HEK293T (cell line): ENCODE measurements at places on chromosomes 3 and 15.

DNA sequence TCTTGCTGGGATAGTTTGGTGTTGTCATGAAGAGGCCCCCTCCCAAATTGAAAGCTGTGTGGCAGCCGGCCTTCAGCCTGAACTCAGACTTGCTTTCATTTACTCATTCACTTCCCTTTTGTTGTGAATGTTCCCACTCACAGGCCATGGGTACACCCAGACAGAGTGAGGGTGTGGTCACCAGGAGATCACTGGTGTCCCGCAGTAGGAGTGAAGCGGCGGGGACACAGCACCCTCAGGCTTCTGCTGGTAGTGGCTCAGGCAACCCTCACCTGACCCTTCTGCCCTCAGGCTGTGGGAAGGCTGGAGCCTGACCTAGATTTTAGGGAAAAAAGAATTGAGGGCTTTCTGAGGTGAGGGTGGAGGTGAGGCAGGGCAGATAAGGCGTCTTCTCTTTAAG lies 244.4 kb downstream of the SOX2 start:
- no peak for DNase-seq

DNA sequence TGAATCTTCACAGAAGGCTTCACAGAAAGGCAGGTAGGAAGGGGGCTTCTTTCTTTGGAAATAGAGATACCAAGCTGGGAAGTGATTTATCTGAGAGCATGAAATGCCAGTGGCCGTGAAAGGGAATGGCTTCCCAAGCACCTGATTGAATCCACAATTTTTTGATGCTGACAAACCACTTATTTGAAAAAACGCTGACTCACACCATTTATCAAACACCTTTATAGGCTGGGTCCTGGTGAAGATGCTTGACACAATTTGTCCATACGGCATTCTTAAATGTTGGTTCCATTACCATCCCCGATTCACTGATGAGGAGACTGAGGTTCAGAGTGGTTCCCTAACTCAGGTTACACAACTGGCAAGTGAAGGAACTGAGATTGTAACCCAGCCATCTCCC lies 64.1 kb upstream of the POMGNT2 start:
- no peak for DNase-seq

GRCh38 chr15:88708655-88709054 lies 69.8 kb downstream of the ISG20 start:
- DNase-seq: no peak

GRCh38 chr15:66808181-66808824 lies 106.3 kb downstream of the SMAD6 start:
- DNase-seq: no peak

GRCh38 chr3:152669560-152669959 lies 165.4 kb upstream of the P2RY1 start:
- no peak for DNase-seq

- DNase-seq: no peak
These were observed 176.5 kb upstream of the PLSCR5 start for GRCh38 chr3:146781606-146782005.

DNA sequence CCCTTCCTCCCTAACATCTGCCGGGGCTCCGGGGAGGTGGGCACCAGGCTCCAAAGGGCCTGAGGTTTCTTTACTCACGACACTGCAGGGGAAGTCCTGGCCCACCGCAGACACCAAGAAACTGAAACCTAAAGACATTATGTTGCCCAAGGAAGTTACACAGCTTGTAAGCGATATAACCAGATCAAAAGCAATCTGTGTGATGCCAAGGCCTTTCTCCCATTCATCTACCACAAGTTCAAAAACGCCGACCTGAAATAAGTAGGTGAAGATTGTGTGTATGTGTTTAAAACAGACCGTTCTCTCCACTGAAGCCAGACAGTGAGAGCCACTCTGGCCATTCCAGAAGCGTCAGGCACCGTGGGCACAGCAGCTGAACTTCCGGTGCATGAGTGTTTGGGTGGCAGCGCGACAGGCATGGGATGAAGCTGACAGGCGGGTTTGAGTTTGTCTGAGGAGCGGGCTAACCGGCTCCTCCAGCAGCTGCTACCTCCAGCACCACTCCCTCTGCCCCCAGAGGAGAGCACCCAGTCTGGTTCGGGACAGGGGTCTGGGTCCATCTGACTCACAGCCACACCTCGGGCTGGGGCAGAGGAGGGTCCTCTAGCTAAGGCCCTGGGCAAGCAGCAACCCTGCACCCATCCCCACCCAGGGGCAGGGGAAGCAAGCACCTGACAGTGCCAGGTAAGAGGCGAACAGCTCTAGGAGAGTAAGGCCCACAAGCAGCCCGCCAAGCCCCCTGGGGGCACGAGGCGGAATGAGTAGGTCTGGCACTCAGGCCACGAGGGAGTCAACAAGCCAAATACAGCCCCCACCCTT lies 1.3 kb downstream of the TNK2 start:
- DNase-seq: no peak

DNA sequence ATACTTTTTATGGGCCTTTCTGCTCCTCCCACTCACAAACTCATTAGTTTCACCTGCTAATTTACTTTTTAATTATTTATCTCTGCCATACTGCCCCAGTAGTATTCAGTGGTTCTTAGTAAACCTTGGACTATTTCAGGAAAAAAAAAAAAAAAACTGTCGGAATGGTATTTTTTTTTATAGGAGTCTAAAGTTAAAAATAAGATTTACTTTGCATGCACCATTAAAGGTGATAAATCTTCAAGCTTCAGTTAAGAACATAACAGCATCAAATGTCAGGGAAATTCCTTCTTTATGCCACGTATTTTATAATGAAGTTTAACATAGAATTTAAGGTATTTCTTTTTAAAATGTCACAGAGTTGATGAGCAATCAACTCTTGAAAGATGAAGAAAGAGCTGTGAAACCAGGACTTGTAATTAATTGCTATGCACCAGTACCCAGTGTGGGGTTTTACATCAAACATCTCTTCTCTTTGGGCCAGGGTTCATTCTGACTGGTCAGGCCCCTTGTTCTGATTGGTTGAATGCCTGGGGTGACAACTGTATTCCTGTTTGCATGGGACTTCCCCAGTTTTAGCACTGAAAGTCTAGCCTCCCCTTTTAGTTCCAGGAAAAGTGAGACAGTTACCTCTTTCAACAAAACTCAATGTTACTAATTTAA lies 40.3 kb upstream of the PTPRG start:
- no peak for DNase-seq

DNA sequence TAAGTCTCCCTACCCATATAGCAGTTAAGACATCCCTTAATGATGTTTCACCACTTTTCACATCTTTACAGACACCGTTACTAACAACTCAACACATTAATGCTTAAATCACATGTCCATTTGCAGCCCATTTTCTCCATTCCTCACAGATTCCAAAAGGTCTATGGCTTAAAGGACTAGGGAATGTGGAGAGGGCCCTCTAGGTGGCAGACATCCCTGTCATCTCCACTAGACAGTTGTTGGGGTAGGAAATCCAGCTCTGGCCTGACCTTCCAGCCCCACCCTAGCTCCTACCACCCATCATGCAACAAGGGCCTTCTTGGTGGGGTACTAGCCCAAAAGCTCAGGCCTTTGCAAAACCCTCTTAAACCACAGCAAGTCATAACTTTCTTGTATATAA lies 25.2 kb downstream of the CPEB1 start:
- DNase-seq: peak; percentile 29

- no peak for DNase-seq
These were observed 90.5 kb downstream of the IGF1R start for GRCh38 chr15:98738689-98739401.

GRCh38 chr3:99952306-99952705 lies 134.6 kb downstream of the CMSS1 start:
- no peak for DNase-seq

- DNase-seq: peak; percentile 16
These were observed 46.1 kb upstream of the RASGRP1 start for GRCh38 chr15:38610748-38611147.

DNA sequence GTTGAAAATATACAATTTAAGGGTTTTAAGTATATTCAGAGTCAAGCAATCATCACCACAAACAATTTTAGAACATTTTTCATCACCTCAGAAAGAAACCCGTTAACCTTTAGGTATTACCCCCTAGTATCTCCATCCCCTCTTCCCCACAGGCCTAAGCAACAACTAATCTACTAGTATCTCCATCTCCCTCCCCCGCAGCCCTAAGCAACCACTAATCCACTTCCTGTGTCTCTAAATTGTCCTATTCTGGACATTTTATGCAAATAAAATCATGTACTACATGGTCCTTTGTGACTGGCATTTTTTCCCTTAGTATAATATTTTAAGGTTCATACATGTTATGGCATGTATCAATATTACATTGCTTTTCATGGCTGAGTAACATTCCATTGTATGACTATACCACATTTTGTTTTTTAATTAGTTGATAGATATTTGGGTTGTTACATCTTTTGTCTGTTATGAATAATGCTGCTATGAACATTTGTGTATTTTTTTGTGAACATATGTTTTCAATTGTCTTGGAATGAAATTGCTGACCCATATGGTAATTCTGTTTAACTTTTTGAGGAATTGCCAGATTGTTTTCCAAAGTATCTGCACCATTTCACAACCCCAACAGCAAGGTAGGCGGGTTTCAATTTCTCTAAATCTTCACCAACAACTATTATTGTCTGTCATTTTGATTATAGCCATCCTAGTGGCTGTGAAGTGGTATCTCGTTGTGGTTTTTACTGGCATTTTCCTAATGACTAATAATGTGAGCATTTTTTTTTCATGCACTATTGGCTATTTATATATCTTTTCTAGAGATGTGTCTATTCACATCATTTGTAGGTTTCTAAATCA lies 215.6 kb upstream of the CD96 start:
- DNase-seq: no peak

DNA sequence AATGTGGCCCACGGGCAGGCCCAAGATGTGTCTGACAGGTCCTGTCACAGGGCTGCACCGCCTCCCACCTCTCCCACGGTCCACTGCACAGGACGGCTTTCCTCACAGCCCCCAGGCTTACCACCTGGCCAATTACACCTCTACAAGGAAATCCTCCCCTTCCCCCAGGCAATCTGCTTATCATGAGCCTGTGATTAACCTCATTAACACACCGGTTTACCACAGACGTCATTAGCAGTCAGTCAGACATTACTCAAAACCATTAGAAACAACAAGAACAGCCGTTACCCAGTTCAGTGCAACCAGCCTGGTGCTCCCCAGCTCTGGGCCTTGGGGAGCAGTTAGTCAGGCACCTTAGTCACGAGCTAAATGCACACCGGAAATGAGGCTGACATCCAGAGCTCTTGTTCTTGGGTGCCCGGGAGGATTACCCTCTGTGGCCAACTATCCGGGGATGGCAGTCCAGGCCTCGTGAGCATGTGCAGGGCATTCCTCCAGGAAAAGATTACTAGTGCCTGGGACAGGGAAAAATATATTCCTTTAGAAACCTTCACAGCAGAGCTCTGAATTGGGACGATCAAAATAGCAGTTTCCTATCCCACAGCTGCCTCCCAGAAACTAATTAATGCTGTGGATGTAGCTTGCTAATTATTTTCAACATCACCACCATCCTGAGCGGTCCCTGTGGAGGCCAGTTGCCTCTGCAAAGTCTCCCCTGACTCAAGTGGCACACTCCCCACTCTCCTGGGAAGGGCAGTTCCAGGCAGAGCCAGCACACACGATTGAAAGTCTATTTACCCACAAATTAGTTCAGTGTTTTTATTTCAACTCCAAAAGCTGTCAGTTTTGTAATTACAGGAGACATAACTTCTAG lies 117.4 kb upstream of the ZBED2 start:
- DNase-seq: no peak

GRCh38 chr3:177692304-177692975 lies 495.2 kb upstream of the TBL1XR1 start:
- DNase-seq: no peak

DNA sequence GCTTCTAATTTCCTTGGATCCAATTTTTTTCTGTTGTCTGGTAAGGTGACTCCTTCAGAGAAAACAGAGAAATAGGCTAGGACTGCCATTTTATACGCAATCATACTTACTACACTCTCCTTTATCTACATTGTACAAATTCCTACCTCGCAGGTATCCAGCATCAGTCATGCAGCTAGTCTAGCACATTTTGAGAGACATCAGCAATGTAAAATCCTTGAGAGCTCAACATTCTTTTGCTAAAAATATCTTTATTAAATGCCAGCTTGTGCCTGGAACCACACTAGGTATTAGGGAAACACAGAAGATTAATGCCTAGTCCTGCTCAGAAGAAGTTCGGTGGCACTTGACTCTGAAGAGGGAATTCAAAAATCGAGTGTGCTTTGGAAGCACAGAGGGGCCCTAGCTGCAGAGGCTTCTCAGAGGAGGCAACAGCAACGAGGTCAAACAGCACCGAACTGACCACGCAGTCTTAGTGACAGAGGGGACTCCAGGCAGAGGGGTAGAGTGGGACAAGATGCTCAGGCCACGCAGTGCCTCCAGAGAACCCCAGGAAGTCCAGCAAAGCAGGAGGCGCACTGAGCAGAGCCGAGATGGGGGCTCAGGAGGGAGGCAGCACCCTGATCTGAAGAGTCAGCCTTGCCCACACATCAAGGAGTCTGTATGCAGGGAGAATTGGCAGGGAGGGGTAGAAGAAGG lies 3.5 kb downstream of the FAM174B start:
- DNase-seq: no peak

DNA sequence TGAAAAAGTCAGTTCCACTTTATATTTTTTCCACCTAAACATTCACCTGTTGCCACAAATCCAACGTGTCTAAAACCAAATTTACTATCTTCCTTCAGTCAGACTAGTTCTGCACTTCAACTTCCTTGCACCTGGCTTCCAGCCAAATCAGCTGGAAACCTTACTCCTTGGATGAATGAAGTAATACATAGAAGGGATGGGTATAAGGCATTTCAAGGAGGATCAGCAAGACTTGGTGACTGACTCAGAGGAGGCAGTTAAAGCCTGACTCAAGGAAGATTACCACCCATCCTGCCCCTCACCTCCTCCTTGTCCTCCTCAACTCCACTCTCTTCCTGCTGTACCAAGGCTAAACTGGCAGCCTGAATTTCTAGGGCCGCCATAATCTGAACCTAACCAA lies 37.1 kb downstream of the QTRT2 start:
- peak; percentile 23 for DNase-seq

DNA sequence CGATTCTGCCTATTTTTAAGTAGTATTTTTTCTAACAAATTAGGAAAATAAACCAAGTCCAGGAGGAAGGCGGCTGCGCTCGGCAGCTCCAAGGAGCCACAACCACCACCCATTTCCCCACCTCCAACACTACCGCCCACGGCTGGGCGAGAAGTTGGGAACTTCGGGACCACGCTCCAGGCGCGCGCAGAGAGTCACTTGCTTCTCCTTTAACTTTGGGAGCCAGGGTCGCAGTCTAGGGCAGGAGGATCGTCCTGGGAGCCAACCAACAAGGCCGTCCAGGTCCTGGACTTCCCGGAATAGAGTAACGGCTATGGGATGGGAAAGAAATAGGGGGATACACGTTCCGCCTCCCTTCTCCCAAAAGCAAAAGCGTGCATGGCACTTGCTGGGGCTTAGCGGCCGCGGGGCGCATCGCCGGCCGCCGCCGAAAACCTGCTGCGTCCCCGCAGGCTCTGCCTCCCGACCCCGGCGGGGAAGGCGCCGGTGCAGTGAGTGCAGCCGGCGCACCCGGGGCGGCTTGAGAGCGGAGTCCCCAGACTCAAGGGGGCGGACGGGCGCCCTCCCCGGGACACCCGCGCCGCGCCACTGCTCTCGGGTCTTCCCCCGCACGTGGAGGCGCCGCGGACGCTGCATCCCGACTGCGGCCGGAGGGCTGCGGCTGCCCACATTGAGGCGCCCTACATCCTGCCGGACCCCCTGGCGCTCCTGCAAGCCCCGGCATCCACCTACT lies 699 bp downstream of the MEGF11 start:
- peak; percentile 56 for DNase-seq

GRCh38 chr3:1235526-1236120 lies 142.8 kb downstream of the CNTN6 start:
- DNase-seq: no peak
